ENCODE measurements at places on chromosomes 5 and 9.

DNA sequence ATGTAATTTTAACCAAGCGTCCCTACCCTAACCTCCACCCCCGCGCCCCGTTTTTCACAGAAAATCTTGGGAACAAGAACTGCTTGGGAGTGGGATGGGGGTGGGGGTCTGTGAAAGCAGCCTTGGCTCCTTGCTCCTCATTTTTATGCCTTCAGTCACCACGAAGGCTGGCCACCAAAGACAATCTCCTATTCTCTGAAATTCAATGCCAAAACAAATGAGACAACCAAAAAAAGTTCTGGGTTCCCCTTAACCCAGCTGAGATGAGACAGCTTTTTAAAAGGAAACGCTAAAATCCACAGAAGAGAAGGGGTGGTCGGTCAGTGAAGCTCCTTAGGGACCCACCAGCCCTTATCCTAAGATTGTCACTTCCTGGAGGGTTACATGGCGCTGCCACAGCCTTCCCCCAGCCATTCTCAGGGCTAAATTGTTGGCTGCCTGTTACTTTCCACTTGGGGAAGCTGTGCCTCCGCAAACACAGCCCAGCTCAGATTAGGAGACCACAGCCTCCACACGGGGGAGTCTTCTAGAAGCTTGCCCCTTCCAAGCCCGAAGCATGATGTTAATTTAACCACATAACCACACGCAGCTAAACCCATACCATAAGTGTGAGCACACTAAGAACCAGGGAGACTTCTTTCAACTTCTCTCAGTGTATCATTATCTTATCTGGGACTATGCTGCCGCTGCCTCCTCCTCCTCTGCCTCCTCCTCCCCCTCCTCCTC, 136.3 kb downstream of the FOXD1 start:
- no peak overlapping the region for H3K27ac ChIP-seq
- H3K36me3 ChIP-seq = peaks cover 2% of the 10 kb centered on the region

DNA sequence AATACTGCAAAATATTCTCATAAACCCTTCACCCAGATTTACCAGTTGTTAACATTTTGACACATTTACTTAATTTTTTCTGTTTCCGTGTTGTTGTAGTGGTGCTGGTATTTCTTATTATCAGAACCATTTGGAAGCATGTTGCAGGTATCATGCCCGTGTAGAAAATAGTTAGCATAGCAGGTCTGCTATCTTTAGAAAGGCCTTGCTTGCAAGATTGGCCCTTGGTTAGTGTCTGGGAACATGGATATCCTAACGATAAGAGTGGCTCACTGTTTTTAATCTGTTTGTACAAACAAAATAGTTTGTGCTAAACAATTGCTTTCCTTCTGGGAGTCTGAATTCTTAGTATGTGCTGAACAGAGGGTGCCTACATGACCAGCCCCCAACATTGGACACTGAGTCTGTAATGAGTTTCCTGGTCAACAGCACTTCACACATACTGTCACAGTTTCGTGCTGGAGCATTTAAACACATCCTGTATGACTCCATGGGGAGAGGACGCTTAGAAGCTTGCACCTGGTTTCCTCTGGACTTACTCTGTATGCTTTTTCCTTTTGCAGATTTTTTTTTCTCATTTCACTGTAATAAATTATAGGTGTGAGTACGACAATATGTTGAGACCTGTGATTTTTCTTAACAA, 66.9 kb downstream of the MAN2A1 start:
- H3K27me3 ChIP-seq = no peaks in the 10 kb centered on the region
- peaks cover 17% of the 10 kb centered on the region for H3K36me3 ChIP-seq
- H3K27ac ChIP-seq = peak overlapping the region; percentile 22
- no peak overlapping the region for H3K4me3 ChIP-seq
- H3K4me1 ChIP-seq = peaks cover 11% of the 10 kb centered on the region

GRCh38 chr5:135007749-135008363, 26.2 kb downstream of the PITX1 start:
- DNase-seq = no peak
- no peaks in the 10 kb centered on the region for H3K4me1 ChIP-seq
- H3K4me3 ChIP-seq = no peak overlapping the region
- H3K27ac ChIP-seq = no peak overlapping the region
- H3K27me3 ChIP-seq = no peaks in the 10 kb centered on the region
- peaks cover 12% of the 10 kb centered on the region for H3K36me3 ChIP-seq

DNA sequence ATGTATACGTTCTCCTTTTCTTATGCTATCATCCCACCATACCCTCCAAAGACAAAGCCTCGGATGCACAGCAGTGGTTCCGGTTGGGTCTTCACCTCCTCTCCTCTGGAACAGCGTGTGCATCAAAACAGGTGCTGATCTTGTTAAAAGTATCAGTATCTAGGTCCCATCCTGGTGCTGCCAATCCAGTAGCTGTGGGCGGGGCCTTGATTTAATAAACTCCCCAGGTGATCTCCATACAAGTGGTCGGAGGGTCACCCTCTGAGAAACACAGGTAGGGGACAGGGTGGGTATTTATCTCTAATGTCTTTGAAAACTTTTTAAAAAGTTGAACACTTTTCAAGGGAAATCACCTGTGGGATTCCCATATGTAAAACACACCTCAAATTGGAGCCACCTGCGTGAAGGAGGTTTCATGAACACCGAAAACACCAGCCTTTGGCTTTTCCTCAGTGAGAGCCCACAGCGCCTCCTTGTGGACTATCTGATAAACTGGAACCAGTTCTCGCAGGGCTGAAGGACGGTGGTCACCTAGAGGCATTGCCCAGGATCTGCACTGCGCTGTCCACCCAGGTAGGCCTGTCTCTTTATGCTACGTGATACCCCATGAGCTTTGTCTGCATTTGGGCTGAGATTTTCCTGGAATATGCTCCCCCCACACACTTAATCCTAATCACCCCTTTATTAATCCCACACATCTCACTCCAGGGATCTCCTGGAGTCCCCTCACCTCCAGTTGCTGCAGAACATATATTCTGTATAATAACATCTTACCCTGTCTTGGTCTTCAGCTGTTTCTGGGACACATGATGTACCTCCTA, 80.5 kb upstream of the EPB41L4B start:
- H3K27me3 ChIP-seq = peaks cover 30% of the 10 kb centered on the region
- no peak for DNase-seq
- H3K4me3 ChIP-seq = no peak overlapping the region
- no peaks in the 10 kb centered on the region for H3K36me3 ChIP-seq
- H3K4me1 ChIP-seq = no peaks in the 10 kb centered on the region
- no peak overlapping the region for H3K27ac ChIP-seq

- H3K36me3 ChIP-seq = peaks cover 3% of the 10 kb centered on the region
- no peak overlapping the region for H3K4me3 ChIP-seq
- H3K27me3 ChIP-seq = no peaks in the 10 kb centered on the region
Observed at GRCh38 chr5:54186912-54187445, 123.4 kb downstream of the ARL15 start.

GRCh38 chr9:33040792-33041431, 15.8 kb downstream of the DNAJA1 start:
- peak overlapping the region; percentile 67 for H3K4me3 ChIP-seq
- peaks cover 19% of the 10 kb centered on the region for H3K4me1 ChIP-seq
- no peaks in the 10 kb centered on the region for H3K27me3 ChIP-seq
- H3K36me3 ChIP-seq = peaks cover 3% of the 10 kb centered on the region

DNA sequence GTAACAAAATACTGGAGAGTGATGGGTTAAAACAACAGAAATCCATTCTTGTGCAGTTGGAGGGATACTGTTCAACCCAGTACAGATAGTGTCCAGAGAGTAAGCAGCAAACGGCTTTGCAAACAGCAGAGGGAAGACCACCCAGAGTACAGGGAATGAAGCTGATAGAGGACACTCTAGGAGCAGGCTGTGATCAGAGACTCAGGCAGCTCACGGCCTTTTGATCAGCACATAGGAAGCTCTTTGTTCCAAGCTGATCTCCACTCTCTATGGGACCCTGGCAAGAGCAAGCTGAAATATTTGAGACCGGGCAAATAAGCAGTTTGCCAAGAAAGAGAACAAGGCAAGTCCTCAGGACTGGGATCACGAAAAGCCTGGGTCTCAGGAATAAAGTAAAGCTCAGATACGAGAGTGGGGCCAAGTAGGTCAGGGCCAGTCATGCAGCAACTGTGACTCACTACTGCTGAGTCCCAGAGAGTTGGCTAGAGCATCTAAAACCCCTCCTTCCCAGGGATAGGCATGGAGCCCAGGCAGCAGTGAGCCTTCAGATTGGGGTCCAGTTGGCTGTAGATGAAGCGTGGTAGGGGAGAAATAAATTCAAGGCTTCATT, 52.4 kb downstream of the MELK start:
- no peaks in the 10 kb centered on the region for H3K36me3 ChIP-seq
- no peaks in the 10 kb centered on the region for H3K27me3 ChIP-seq
- no peak overlapping the region for H3K27ac ChIP-seq
- H3K4me1 ChIP-seq = no peaks in the 10 kb centered on the region

DNA sequence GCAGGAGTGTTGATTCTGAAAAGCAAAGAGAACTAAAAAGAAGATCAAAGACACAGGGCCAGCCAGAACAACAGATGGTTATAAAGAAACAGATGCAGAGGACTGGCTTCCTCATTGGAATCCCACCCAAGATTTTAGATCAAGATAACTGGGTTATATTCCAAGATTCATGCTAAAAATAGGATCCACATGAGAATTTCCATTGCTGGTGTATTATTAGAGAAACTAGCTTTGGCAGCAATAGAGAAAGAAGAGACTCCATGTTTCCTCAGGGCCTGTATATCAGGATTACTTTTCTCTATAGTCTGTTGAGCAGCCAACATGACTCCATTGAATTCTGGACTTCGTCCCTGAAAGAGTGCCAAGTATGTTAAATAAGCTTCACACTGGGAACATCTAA, 367.3 kb downstream of the TUSC1 start:
- no peaks in the 10 kb centered on the region for H3K36me3 ChIP-seq
- no peak for DNase-seq
- H3K4me3 ChIP-seq = no peak overlapping the region
- no peak overlapping the region for H3K27ac ChIP-seq

- H3K4me1 ChIP-seq = peaks cover 14% of the 10 kb centered on the region
- H3K4me3 ChIP-seq = no peak overlapping the region
- no peak overlapping the region for H3K27ac ChIP-seq
- no peaks in the 10 kb centered on the region for H3K36me3 ChIP-seq
Observed at GRCh38 chr9:123642291-123643278, 286.6 kb downstream of the CRB2 start.

GRCh38 chr5:135833961-135834638, 363 bp upstream of the SLC25A48 start:
- H3K4me3 ChIP-seq = no peak overlapping the region
- peaks cover 55% of the 10 kb centered on the region for H3K27me3 ChIP-seq
- H3K27ac ChIP-seq = no peak overlapping the region
- DNase-seq = no peak
- peaks cover 15% of the 10 kb centered on the region for H3K4me1 ChIP-seq
- peaks cover 8% of the 10 kb centered on the region for H3K36me3 ChIP-seq

- H3K4me3 ChIP-seq = no peak overlapping the region
- no peaks in the 10 kb centered on the region for H3K36me3 ChIP-seq
- H3K4me1 ChIP-seq = no peaks in the 10 kb centered on the region
- peaks cover 15% of the 10 kb centered on the region for H3K27me3 ChIP-seq
Observed at GRCh38 chr5:157902449-157903116, 43.6 kb upstream of the CLINT1 start.
